ENCODE measurements at places on chromosomes 1 and 21.

GRCh38 chr1:160645386-160646130, 1.3 kb downstream of the SLAMF1 start:
- peak; percentile 30 for DNase-seq

GRCh38 chr1:82108843-82109242, 308.1 kb downstream of the ADGRL2 start:
- no peak for DNase-seq

- DNase-seq = peak; percentile 18
These were observed 60.1 kb downstream of the ELK4 start for GRCh38 chr1:205571747-205572146.

GRCh38 chr1:30084909-30085571, 638.3 kb downstream of the MATN1 start:
- no peak for DNase-seq

DNA sequence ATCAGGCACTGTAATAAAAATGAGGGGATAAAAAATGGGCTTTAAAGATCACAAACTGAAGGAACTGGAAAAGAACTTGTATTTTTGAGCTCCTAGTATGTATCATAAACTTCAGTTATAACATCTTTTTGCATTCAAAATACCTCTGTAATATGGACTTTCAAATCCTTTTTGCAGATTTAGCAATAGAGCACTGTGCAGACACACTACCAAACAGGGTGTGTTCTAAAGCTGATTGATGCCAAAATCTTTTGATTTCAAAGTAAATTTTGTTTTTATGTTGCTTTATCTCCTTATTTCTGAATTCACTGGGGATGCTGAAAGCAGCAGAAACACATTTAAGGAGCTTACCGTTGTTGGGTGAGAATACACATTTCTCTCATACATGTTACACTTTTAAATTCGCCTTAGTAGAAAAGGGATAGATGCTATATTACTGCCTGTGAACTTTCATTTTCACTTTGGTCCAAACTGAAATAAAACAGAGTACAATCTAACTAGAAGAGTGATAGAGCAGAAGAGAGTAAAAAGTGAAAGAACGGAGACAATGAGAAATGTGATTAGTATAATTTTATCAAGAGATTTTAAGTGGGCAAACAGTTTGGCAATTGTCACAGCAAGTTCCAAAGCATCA, 1126.6 kb downstream of the BRINP3 start:
- DNase-seq = no peak

- no peak for DNase-seq
These were observed 101.6 kb upstream of the PALMD start for GRCh38 chr1:99544328-99544727.

DNA sequence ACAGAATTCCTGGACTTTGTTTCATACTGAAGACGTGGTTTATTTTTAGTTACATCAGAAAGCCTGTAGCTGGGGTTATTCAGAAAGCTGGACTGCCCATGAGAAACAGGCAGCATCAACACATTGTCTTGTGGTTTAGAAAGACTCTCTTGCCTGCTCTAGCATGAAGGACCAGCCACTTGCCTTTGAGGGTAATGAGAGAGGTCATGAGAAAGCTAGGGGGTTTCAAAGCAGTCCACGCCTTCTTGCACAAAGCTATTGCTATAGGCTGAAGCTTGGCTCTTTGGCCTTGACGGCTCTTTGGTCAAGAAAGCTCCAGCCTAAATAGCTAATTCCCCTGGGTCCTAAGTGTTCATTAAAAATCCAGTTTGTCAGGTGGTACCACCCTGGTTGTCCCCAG, 208.1 kb downstream of the PRDM2 start:
- DNase-seq = no peak

DNA sequence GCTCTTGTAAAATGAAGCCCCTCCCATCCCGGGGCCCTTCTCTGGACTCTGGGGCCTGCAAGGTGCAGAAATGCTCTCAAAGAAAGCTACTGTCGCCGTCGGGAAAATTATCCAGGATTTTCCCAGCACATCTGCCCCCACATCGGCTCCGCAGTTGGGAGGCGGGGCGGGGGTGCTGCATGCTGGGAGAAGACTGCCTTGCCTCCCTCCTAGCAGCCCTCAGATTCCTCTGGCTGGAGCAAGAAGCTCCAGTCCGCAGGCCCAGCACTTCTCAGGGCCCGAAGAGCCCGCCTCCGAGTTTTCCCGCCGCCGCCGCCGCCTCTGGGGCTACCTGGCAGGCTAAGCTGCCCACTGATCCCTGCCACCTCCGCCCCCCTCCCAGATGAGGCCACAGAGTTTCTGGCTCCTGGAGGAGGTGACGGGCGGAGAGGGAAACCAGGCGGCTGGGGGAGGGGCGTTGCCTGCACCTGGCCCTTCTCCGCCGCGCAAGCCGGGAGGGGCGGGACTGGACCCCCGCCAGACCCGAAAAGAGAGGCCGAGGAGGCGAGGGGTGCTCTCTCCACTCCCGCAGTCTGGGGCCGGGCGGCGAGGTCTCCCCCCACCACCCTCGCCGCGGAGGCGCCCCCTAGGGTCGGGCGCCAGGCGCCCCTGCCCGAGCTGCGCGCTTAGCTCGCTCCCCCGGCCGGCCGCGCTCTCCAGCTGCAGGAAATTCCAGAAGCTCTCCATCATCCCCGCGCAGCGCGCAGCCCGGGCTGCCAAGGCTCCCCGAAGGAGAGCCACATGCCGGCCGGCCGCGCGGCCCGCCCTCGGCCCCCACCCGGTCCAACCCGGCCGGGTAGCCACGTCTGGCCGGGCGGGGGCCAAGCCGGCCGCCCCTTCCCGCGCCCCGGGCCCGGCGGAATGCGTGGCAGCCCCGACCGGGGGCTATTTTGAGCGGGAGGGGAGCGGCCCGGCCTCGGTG, 28.8 kb downstream of the AHDC1 start:
- no peak for DNase-seq

DNA sequence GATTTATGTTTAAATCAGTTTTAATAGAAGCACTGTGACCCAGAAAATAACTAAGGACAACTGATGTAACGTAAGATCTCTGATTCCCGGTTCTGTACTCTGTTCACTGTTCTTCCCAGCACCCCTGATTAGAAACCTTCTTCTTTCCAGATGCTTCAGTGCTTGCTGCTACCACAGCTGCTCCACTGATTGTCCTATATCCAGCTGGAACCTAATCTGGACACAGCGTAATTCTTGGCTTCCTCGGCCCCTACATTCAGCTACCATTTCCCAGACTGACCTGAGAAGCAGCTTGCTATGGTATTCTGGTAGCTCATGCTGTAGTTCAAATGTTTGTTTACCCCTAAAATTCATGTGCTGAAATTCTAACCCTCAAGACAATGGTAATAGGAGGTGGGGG, 302.7 kb downstream of the GRIK1 start:
- DNase-seq = no peak

DNA sequence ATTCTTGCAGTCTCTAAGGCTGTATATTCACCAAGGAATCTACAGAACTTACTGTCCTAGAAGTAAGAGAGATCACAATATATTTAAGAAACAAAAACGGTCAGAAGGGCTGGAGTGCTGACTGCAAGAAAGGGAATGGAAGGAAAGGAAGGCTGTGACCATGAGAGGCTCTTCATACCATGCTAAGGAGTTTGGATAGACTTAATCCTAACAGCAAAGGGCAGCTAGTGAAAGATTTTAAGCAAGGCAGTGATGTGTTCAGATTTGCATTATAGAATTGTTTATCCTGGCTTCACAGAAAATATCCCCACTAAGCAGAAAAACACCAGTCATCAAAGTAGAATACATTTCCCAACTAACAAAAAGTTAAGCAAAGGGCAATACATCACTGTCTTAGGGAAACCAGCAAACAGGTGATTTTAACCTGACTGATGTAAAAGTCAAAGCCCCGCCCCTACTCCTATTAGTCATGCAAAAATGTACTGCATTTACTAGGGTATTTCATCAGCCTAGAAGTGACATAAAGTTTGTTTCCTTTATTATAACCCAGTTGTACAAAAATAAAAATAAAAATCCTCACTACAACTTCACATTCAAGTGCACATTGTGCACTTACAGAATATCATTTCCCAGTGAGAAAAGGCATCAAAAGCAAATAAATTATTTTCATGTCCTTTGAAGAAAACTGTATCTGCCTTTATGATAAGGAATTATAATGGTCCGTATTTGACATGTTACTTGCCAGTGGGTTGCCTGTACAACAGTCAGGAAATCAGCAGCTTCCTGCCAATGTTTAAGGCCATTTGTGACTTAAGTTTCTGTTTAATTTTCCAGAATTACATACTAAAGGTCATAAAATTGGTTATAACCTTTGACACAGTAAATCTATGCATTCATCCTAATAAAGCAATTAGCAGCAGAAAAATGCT, 17.2 kb downstream of the JAK1 start:
- peak; percentile 45 for DNase-seq

- DNase-seq = no peak
These were observed 1.4 kb downstream of the CASQ1 start for GRCh38 chr1:160191756-160192155.

GRCh38 chr1:21573971-21574465, 64.8 kb downstream of the ALPL start:
- peak; percentile 53 for DNase-seq

- no peak for DNase-seq
These were observed 83.5 kb upstream of the CLDN14 start for GRCh38 chr21:36563341-36563926.

DNA sequence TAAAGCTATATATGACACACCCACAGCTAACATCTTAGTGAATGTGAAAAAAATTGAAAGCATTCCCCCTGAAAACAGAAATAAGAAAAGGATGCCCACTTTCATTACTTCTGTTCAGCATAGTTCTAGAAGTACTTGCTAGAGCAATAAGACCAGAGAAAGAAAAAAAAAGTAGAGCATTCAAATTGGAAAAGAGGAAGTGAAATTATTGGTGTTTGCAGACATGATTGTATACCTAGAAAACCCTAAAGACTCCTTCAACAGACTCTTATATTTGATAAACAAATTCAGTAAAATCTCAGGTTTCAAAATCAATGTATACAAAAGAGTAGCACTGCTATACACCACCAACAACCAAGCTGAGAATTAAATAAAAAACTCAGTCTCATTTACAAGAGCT, 1461.0 kb downstream of the AMY1C start:
- DNase-seq = no peak

DNA sequence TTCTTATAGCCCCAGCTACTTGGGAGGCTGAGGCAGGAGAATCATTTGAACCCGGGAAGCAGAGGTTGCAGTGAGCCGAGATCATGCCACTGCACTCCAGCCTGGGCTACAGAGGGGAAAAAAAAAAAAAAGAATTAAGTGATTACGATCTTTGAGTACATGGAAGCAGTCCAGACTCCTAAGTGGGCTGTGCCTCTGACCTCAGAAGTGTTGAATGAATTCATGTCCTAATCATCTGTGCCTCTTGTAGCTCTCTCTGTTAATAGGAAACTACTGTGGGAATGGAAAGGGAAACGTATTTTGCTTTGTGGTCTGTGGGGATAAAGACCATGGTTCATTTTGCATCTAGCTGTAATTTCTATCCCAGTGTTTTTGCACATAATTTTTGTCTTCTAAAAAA, 8.4 kb upstream of the IVNS1ABP start:
- no peak for DNase-seq

- no peak for DNase-seq
These were observed 229.7 kb upstream of the CACYBP start for GRCh38 chr1:174769961-174770549.

Data from stimulated activated CD8-positive, alpha-beta memory T cell treated with anti-CD3 and anti-CD28 coated beads, Interleukin-4, amount 100 ng/mL, for 48 hours (primary cell).